Stimulated activated naive CD8-positive, alpha-beta T cell treated with anti-CD3 and anti-CD28 coated beads, Interleukin-15, amount 100 ng/mL, for 72 hours (primary cell): ENCODE measurements at places on chromosomes 4 and X.

GRCh38 chr4:124953486-124953885 is 241.0 kb upstream of the ANKRD50 start:
- DNase-seq, result no peak

GRCh38 chrX:37759878-37760418 is 19.9 kb upstream of the CYBB start:
- no peak for DNase-seq

DNA sequence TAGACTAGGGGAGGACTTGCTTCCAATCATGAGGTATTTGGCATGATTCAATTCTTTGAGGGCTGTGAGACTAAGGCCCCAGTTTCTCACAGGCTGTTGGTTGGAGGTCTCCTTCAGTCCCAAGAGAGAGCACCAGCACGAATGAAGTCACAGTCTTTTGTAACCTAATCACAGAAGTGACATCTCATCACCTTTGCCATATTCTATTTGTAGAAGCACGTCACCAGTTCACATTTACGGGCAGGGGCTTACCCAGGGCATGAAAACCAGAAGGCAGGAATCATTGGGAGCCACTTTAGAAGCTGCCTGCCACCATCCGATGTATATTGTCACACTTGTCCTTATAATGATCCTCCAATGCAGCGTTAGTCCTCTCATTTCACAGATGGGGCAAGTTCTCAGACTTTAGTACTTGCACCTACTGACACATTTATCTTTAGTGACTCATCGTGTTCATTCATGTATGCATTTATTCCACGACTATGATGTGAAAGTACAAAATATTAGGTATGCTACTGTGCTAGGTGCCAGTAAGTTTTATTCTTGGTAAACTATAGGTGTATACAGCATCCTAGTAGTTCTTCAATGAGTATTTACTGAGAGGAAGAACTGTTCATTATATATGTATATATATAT is 163.8 kb upstream of the PGRMC2 start:
- no peak for DNase-seq

DNA sequence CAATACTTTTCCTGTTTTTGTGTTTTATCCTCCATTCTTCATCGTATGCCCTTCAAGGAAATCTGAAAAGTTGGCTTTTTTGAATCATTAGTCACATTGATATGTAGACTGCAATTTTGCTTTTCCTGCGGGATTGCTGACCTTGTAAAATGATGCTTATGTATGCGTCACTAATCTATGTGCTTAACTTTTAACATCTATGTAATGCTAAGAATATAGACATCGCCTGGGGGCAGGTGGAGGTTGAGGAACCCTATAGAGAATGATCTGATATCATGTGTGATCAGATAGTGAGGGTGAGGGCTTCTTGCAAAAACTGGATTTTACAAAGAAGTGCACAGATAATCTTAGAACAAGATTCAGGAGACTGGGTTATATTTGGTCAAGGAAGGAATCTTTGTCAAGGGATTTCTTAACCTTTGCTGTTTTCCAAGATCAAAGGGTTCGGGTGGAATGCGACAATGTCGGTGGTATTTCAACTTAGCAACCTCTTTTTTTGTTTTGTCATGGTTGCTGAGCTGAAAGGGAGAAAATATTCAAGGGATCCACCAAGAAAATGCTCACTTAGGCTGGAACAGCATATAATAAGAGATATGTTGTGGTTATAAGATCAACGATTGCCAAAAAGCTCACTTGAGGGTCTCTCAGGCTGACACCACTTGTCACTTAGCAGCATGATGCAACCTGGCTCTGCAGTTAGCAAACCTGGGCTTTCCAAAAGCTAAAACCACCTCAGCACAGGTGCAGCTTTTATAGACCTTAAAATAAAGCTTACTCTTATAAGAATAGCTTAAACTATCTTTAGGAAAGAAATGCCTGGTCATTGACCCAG is 70.6 kb upstream of the PUDP start:
- no peak for DNase-seq

DNA sequence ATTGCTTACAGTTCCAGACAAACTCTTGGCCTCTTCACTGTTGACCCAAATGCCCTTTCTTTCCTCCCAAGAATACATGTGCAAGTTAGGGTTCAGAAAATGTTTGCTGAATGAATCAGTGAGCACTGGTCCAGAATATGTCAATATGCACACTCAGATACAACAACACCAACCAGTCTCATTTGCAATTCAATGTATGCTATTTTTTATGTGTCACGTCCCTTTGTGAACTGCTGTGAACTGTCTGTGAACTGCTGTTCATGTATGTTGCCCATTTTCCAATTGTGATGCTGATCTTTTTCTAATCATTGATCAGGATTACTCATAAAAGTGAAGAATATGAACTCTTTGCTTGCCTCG is 17.8 kb downstream of the GAB3 start:
- no peak for DNase-seq

DNA sequence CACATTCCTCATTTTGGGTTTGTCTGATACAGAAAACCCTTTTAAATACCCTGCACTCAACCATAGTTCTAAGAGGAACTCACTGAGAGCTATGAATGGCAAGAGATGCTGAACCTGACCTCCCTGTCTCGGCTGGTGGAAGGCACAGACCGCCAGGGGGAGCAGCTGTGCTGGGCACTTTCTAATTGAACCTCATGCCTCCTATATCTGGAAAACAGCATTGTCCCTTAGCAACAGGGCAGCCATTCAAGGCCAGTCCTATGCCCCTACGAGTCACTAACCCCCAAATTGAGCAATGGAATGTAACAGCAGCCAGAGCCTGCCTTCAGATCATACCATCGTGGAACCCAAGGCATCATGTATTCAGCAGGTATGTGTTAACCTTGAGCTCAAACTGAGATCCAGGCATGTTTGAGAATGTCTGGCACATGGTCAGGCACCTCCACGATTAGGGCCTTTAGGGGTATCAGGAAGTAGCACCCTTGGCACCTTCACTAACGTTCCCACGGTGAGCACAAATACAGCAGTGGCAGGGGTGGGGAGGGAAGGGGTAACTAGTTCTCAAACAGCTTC is 5.1 kb downstream of the USP27X start:
- DNase-seq, result peak; percentile 58

GRCh38 chrX:19695884-19696283 is 180.6 kb upstream of the MAP3K15 start:
- DNase-seq, result no peak

DNA sequence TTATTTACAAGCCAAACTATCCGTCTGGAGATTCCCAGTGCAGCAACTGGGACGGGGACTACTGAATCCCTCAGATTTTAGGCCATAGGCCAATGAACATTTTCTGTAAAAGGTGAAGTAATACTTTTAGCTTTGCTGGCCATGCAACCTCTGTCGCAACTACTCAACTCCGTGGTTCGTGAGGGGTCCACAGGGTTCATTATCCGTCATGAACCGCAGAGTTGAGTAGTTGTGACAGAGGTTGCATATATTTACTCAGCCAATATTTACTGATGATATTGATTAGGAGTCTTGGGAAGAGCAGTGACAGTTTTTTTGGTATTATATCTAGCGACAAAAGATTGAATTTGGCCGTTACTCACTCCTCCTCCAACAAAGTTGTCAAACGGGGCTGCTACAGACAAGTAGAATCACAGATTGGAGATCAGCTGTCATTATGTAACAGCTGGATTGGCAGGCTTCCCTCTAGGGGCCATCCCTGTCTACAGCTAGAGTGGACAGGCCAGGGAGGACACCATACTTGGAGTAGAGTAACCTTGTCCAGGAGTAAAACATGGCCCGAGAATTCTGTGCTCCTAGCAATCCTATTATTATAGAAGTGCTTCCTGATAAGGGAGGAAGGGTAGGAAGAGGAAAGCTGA is 37.2 kb upstream of the CD38 start:
- no peak for DNase-seq

DNA sequence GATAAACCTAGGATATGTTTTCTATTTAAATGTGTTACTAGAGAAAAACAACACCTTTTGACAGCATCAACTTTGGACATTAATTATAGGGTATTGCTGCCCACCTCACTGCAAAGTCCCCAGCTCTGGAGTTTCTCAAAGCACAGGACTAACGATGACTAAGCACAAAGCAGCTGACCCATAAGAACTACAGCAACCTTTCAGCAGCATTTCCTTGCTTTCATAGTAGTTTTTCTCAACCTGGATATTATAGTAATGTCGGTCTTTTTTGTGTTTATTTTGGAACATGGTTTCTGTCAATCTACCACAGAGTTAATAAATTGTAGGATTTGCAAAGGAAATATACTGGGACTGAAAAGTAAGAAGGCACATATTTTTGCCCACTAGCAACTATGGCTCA is 21.5 kb downstream of the HHIP start:
- DNase-seq, result no peak

DNA sequence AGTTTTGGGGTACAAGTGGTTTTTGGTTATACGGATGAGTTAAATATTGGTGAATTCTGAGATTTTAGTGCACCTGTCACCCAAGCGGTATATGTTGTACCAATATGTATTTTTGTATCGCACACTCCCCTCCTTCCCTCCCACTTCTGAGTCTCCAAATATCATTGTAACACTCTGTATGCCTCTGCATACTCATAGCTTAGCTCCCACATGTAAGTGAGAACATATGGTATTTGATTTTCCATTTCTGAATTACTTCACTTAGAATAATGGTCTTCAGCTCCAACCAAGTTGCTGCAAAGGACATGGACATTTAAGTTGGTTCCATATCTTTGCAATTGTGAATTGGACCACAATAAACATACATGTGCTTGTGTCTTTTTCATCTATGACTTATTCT is 103.0 kb upstream of the ADAMTS3 start:
- no peak for DNase-seq

- DNase-seq, result no peak
These were observed 54.1 kb downstream of the RPS6KA3 start for GRCh38 chrX:20212486-20213089.

GRCh38 chr4:71231129-71232055 is 107.4 kb upstream of the SLC4A4 start:
- DNase-seq, result no peak

GRCh38 chr4:77852892-77853495 is 9.6 kb upstream of the MRPL1 start:
- peak; percentile 78 for DNase-seq

DNA sequence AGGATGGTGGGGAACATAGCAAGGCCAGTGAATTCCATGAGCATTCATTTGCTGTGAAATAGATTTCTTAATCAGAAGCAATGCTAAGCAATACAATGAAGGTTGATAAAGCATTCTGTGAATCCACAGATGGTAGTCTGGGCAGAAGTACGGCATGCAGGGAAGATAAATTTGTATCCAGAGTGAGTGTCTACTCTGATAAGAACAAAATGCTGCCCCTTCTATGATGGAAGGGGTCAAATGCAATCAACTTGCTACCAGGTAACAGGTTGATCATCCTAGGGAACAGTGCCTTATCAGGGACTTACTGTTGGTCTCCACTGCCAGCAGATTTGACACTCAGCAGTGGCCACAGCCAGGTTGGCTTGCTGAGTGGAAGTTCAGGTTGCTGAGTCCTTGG is 189.4 kb downstream of the MAB21L2 start:
- no peak for DNase-seq

DNA sequence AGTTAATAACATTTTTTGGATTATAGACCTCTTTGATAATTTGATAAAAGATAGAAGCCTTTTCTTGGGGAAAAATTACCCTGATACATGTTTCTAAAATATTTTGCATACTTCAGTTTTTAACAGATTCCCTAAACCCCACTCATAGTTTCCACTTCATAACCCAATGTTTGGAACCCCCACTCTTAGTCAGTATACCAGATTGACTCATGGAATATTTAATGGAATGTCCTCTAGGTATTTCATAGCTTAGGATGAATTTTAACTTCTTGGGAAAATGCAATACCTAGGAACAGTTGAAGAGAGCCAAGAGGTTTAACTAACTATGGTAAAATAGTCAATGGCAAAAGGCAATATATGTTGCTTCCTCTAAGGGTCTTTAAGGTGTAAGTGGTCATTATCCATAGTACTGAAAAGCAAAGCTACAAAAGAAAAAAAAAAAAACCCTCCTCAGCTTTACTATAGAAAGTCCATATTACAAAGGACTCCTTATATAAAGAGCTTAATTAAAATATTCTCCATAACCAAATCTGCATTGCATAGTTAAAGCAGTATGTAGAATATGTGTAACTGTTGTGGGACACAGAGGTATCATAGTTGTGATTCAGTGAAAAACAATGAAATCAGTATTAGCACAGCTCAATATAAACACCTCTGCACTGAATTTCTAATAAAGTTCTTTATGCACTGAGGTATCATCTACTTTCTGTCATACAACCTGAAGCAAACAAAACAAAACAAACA is 159.9 kb downstream of the PCDH7 start:
- no peak for DNase-seq

DNA sequence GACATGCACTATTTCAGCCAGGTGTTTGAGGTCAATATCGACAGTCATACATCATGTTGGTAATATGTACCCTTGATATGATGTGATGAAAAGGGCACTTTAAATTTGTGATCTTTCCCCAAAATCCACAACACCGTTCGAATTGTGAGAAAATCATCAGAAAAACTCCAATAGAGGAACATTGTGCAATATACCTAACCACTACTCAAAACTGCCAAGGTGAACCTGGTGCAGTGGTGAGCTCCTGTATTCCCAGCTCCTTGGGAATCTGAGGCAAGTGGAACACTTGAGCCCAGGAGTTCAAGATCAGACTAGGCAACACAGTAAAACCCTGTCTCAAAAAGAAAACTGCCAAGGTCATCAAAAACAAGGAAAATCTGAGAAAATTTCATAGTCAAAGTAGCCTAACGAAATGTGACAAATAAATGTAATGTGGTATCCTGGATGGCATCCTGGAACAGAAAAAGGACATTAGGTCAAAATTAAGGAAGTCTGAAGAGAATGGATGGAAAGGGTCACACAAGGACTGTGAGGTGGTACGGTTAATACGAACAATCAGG is 55.6 kb upstream of the LSM6 start:
- no peak for DNase-seq

DNA sequence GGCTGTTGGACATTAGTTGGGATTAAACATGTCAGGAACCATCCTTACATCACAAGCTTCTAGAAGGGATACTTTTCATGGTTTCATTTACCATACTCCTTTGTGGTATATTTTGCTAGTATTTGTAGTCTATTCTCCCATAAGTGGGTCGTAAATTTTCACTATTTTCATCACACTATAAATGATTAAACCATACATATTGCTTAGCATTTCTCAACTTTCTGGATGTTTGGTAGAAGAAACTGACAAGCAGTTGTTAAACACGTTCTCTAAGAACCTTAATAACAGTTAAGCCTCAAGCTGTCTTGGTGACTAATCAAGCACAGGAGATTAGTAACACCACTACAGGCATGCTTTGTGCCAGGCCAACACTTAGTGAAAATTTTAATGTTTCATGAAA is 375.5 kb downstream of the NAF1 start:
- DNase-seq, result no peak

- DNase-seq, result no peak
These were observed 47.1 kb upstream of the CITED1 start for GRCh38 chrX:72352786-72353185.
